Activated gamma-delta T cell (primary cell): ENCODE measurements at places on chromosomes 1 and 21.

DNA sequence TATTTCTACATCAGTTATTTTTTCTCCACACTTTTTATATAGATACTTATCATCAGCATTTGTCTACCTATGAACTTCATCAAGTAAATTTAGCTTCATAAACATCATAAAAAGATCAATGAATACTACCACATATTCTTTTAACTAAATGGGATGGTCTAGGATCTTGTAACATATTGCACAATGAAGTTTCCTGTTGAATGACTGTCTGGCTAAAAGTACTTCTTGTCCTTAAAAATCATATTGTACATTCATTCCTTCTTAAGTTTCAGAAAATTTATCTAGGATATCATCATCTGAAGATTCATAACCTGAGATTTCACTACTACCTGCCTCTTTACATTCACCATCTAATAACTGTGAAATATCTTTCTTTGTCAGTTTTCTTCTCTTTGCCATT, 69.0 kb downstream of the MAGI3 start:
- DNase-seq: no peak

- no peak for DNase-seq
Measured at GRCh38 chr1:68384321-68384813, 65.4 kb downstream of the RPE65 start.

DNA sequence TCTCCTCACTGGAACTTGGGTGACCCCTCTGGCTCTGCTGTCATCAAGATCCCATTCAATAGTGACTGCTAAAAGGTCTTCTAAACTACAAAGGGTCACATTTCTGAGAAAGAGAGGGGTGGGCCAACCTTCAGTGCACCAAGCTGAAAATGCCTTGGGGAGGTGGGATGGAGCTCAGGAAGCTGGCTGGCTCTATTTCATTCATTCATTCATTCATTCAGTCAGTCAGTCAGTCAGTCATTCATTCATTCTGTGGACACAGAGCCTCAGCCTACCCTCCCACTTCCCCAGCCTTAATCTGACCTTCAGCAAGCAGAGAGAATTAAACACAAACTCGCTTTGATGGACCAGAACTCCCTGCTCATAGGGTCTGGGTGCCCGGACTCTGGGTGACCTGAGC, 11.7 kb downstream of the RUNX3 start:
- DNase-seq: no peak

GRCh38 chr1:245143849-245144248, 10.9 kb upstream of the KIF26B start:
- DNase-seq: no peak
